Fibroblast of pulmonary artery (primary cell): ENCODE measurements at places on chromosomes 2 and 18.

- no peak for DNase-seq
These were observed 253.1 kb downstream of the SH3BP4 start for GRCh38 chr2:235204948-235205347.

GRCh38 chr2:155418753-155419152 lies 720.3 kb downstream of the KCNJ3 start:
- DNase-seq = no peak

GRCh38 chr2:240832921-240833494 lies 13.0 kb upstream of the KIF1A start:
- DNase-seq = no peak

DNA sequence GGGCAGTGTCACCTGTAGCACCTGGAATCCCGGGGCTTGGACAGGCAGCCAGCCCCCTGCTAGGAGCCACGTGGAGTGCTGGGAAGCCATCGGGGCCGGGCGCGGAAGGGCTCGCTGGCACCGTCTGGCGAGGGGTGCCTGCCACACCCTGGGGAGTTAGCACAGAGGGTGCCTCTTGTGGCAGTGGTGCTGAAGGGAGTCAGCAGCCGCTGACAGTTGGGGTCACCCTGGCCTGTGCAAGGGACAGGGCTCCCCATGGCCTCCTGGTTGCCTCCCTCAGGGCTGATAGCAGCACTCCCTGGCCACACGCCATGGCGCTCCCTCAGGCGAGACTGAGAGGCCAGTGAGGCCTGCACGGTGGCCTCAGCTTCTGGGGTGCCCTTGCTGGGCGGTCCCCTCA lies 13.9 kb upstream of the D2HGDH start:
- no peak for DNase-seq

- no peak for DNase-seq
These were observed 34.8 kb upstream of the SP5 start for GRCh38 chr2:170680172-170680941.

GRCh38 chr2:223464071-223464470 lies 138.1 kb downstream of the SCG2 start:
- peak; percentile 30 for DNase-seq

DNA sequence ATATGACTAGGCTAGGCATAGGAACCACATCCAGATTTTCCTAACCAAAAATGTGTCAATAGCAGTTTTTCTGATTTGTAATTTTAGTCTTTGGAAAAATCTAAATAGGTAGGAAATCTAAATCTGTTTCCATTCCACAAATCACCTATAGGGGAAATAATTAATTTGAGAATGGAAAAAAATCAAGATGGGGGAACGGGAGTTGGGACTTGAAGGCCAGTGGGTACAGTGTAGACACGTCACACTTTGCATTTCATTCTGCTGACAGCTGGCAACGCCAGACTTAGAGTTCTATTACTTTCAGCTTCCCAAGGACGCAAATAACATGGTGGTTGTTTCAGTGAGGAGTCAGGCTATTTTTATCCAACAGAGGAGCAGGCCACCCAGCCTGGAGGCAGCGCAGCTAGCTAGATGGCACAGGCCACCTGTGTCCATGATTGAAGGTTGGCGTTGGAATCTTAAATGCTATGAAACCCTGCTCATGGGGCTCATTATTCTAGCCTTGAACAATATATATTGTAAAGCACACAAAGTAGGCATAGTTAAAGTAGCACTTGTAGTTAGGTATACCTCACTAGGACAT lies 23.4 kb downstream of the HNRNPA3 start:
- DNase-seq = no peak

DNA sequence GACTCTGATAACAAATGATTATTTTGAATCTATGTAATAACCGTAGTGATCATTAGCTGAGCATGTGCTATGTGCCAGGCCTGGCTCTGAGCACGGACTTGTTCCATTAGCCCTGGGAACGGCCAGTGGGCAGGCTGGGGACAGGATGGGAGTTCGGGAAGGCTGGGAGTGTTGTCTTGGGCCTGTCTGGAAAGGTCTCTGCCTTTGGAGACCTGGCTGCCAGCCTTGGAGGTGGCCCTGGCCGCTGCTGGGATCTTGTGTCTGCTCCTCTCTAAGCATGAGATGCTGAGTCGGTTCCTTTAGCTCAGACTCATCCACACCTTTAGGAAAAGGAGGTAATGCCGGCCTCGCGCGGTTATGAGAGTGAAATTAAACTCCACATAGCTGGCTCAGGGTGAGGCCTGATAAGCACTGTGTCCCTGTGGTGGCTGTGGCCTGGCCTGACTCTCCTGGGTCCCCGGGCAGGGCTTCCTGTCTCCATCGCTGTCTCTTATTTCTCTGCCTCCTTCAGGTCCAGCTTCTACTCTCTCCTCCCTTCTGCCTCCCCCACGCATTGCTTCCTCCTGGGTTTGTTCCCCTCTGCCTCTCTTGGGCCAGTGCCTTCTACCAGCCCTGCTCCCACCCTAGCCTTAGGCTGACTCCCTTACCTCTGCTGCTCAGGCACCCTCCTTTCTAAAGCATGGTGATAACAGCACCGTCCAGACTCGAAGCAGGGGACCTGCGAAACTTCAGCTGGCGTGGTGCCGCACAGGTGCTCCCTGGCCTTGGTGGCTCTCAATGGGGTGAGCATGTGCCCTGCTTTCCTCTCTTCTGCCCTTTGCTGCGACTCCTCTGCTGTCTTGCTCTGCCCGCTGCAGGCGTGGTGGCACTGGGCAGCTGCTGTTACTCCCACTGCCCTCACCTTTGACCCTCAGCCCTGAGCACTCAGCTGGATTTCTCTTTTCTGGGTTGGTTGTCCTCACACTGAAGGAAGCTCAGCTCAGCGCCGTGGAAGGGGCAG lies 41.8 kb downstream of the NCK2 start:
- DNase-seq = no peak

GRCh38 chr2:157899125-157899839 lies 23.2 kb upstream of the ACVR1 start:
- DNase-seq = no peak

- peak; percentile 95 for DNase-seq
These were observed 50.1 kb downstream of the GREB1 start for GRCh38 chr2:11583840-11584524.

GRCh38 chr2:120937686-120938044 lies 202.0 kb downstream of the GLI2 start:
- peak; percentile 86 for DNase-seq

DNA sequence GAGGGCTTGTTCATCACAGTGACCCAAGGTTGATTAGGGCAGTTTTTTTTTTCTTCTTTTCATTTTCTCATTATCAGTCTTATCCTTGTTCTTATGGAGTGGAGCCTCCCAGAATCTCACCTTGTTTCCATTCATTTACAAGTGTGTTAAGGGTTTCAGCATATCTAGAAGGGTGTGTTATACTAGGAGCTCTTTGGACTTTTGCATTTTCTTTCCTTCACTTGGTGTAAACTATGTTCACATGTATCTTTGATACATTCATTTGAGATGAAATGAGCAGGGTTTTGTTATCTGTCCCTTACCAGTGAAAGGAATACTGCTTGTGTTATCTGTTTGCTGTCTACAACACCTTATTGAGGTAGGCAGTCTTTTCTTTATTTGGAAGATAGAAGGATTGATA lies 96.7 kb downstream of the WDR7 start:
- DNase-seq = no peak

DNA sequence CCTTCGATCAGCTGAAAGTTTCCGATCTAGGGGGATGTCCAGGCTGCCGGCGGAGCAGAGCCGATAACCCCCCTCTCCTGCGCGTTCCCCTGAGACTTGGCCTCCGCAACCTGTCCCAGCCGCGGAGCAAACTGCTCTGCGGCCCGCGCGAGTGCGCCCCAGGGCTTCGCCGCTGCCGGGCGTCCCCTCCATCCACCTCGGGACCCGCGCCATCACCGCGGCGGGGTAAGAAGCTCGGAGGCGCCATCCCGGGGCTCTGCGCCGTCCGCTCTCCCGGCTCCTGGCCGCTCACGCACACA lies 990 bp upstream of the GDF7 start:
- DNase-seq = no peak

DNA sequence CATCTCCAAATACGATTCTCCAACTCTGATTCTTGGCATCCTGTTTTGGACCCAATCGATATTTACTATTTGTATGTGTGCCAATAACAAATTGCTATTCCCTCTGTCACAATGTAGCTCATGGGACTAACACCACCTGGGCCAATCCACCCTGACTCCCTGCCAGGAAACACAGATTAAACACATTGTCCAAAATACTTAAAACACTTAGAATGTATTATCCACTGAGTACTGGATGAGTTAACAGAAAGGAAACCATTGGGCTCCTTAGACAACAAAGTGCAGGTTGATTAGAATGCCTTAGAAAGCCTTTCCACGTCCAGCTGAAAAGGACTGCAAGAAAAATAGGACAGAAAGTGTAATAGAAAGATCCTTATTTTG lies 79.4 kb upstream of the ARHGAP28 start:
- no peak for DNase-seq

DNA sequence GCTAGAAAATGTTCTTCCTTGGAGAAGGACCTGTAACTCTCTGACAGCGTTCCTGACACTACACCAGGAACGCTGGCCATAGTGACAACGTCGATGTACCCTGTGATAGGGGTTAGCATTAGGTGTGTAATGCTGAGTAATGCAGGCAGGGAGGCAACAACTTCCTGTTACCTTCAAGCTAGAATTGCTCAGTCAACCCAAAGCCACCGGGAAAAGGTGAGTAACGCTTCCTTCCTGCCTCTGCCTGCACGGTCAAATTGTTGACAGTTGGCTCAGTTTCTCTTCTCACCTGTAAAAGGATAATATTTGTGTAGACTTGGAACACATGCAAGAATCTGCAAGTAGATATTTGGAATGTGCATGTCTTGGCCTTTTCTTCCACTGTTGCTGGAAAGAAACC lies 12.7 kb downstream of the FAM110C start:
- no peak for DNase-seq

DNA sequence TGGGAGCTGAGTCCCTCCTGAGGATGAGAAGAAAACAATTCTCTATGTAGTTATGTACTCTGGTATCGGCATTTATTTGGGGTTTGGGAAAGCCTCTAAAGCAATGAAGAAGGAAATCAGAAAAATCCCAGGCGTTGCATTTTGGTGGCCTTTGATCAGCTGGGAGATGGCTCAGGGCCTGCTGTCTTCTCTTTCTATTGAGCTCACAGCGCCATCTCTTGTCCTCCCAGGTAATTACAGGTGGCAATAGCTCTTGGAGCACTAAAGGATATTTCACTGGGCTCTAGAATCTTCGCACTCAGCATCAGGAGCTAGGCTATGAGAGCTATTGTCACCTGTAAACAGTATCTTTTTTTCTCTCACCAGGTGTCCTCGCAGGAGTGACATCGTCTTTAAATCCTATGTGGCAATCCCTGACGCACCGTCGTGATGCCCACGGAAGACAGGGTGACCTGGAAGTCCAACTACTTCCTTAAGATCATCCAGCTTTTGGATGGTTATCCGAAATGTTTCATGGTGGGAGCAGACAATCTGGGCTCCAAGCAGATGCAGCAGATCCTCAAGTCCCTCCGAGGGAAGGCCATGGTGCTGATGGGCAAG lies 76.1 kb upstream of the PMAIP1 start:
- peak; percentile 89 for DNase-seq

- DNase-seq = no peak
These were observed 215.9 kb upstream of the FBXO11 start for GRCh38 chr2:48122166-48122565.

GRCh38 chr18:36653870-36654269 lies 174.9 kb downstream of the TPGS2 start:
- DNase-seq = no peak

GRCh38 chr2:195863564-195863963 lies 205.1 kb downstream of the DNAH7 start:
- no peak for DNase-seq

- no peak for DNase-seq
These were observed 336.9 kb downstream of the RIT2 start for GRCh38 chr18:42778445-42779042.

GRCh38 chr2:62437785-62438184 lies 68.2 kb downstream of the TMEM17 start:
- DNase-seq = no peak

DNA sequence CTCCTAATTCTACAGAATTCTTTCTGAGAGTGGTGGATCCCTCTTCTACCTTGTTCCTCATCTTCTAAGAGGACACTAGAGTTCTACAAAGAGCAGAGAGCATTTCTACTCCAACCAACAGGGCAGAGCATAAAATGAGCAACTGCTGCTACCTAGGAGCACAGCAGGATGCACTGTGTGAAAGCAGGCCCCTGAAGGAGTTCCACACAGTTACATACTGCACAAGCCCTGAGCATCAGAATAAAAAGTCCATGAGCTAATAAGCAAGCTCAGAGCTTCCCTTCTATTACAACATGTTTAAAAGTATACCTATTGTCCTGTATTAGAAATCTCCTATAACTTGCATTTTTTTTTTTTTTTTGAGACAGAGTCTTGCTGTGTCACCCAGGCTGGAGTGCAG lies 8.4 kb downstream of the FHL2 start:
- no peak for DNase-seq

- DNase-seq = peak; percentile 15
These were observed at the start of gene RNF152 for GRCh38 chr18:61892683-61893308. RNF152 (minus strand) TSS chr18:61893007; CDS start chr18:61816463, 76,544 bp downstream.

- no peak for DNase-seq
These were observed 12.2 kb downstream of the SCN2A start for GRCh38 chr2:165251366-165251765.

- DNase-seq = no peak
These were observed 357.5 kb upstream of the ID2 start for GRCh38 chr2:8324164-8324856.

DNA sequence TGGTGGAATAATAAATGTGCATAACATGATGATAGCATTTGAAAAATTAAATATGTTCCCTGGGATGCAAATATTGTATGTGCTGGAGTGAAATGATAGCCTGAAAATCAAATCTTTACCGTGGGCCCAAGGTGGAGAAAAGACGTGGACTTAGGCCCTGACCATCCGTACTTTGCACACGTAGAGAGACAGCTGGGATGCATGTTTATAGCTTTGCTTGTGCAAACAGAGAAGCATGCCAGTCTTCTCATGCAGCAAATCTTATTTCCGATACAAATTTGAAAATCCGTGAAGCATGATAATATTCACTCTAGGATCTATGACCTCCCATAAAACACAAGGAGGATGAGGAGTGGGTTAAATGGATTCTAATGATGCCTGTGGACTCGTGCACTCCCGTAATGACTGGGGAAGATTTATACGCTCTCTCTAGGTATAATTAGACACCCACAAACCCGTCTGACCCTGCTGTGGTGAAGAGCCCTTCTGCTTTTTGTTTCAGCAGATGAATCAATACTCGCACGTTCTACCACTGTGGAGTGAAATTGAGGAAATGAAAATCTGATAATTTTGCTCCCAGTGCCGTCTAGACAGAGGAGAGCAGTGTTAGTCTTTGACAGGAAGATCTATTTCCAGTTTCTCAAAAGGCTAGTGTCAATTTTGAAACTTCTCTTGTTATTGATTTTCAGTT lies 810.3 kb upstream of the SALL3 start:
- DNase-seq = no peak

- DNase-seq = no peak
These were observed 41.5 kb downstream of the SP140 start for GRCh38 chr2:230267059-230267458.

- DNase-seq = peak; percentile 48
These were observed 39.1 kb downstream of the CUL3 start for GRCh38 chr2:224545884-224546644.

- DNase-seq = no peak
These were observed 210.8 kb upstream of the ZEB2 start for GRCh38 chr2:144730711-144731110.

GRCh38 chr2:70340761-70341476 lies 39.1 kb upstream of the FAM136A start:
- peak; percentile 53 for DNase-seq

GRCh38 chr2:235521844-235522243 lies 28.0 kb downstream of the AGAP1 start:
- peak; percentile 65 for DNase-seq

GRCh38 chr2:101704816-101705578 lies 7.5 kb downstream of the MAP4K4 start:
- DNase-seq = peak; percentile 35
